ENCODE measurements at places on chromosomes 1 and 21.
A peak's percentile ranks its signal among the peaks of the same experiment; 100 is the strongest.

- DNase-seq = peak; percentile 5
Measured at GRCh38 chr1:234208791-234209190, 164.5 kb upstream of the COA6 start.

DNA sequence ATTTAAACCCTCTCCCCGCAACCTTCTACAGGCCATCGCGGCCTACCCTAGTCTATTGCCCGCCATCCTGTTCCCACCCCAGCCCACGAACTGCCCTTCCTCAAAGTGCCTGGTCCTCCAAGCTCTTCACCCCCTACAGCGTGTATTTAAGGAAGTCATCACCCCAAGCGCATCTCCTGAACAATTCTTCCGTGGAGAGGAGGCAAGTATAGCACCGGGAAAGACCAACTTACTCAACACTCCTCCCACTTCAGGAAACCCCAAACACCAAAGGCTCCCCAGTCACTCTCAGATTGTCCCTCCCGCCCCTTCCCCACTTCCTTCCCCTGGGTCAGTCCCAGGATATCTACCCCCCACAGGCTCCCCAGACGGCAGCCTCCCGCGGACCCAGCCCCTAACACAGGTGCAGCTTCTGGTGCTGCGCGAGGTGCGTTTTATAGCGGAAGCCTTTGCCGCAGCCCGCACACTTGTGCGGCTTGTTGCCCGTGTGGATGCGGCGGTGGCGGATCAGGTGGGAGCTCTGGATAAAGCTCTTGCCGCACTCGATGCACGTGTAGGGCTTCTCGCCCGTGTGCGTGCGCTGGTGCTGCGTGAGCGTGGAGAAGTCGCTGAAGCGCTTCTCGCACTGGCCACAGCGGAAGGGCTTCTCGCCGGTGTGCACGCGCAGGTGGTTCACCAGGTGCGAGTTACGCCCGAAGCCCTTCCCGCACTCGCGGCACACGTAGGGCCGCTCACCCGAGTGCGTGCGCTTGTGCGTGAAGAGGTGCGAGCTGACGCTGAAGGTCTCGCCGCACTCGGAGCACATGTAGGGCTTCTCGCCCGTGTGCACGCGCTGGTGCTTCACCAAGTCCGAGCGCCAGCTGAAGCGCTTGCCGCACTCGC lies 25.5 kb downstream of the ZNF697 start:
- DNase-seq = no peak

- DNase-seq = peak; percentile 97
Measured at GRCh38 chr1:235397733-235398132, 30.5 kb downstream of the TBCE start.

GRCh38 chr1:192557841-192558595 lies 17.6 kb upstream of the RGS1 start:
- peak; percentile 85 for DNase-seq

- no peak for DNase-seq
Measured at GRCh38 chr1:19042675-19043578, 86.5 kb upstream of the IFFO2 start.

DNA sequence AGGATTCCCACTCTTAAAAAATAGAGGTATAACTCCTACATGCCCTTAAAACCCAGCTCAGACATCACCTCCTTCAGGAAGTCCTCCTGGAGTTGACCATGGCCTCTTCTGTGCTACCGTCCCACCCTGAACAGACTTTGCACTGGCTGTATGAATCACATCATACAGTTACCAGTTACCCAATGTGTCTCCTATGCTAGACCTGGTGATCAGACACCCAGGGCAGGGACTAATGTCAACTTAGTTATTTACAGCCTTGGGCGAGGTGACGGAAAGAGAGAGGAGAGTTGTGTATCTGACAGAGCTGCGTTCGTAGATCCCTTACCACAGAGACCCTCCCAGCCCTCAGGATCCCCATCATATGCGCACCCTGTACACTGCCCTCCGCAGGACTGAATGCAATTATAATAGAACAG lies 72.7 kb downstream of the SLC66A1 start:
- no peak for DNase-seq

DNA sequence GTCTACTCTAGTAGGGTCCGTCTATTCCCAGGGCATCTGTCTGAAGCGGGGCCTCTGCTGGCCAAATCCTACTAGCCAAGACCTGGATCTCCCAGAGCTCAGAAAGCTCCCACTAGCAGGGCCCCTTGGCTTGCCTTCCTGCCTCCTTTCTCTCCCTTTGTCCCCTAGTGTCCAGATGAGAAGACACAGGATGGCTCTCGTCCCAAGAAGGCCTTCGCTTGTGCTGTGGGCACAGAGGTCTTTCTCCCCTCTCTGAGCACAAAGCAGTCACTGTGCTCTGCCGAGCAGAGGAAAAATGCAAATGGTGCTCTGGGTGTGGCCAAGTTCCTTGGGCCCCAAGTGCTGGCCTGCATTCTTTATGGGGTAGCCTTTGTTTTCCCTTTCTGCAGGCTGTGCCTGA lies 13.0 kb upstream of the GPR137B start:
- DNase-seq = no peak

GRCh38 chr1:75710832-75711231 lies 13.7 kb upstream of the ACADM start:
- no peak for DNase-seq

GRCh38 chr1:78619032-78619431 lies 1.2 kb upstream of the IFI44L start:
- DNase-seq = no peak

DNA sequence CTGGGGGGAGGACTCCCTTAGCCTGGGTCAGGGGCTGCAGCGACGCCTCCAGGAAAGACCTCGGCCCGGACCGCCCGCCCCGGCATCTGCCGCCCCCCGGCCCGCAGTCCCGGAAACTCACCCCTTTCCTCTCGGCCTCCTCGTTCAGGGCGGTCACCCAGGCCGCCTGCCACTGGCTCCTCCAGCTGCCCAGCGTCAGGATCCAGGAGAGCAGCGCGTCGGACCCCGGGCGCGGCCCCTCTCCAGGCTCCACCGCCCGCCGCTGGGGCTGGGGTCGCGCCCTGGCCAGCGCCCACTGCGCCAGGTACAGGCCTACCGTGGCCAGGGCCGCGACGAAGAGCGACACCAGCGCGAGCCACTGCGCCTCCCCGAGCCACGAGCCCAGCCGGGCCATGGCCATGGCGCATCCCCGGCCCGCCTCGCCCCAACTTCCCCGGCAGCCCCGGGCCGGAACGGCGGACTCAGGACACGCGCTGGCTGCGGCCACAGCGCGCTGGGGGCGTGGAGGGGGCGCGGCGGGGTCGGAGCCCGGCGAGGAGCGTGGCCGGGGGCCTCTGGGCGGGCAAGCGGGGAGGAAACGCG lies 478 bp downstream of the C2CD2 start:
- DNase-seq = no peak

- peak; percentile 56 for DNase-seq
Measured at GRCh38 chr1:24586970-24587820, 31.3 kb downstream of the NCMAP start.

GRCh38 chr1:175820456-175821025 lies 77.1 kb upstream of the TNR start:
- no peak for DNase-seq

DNA sequence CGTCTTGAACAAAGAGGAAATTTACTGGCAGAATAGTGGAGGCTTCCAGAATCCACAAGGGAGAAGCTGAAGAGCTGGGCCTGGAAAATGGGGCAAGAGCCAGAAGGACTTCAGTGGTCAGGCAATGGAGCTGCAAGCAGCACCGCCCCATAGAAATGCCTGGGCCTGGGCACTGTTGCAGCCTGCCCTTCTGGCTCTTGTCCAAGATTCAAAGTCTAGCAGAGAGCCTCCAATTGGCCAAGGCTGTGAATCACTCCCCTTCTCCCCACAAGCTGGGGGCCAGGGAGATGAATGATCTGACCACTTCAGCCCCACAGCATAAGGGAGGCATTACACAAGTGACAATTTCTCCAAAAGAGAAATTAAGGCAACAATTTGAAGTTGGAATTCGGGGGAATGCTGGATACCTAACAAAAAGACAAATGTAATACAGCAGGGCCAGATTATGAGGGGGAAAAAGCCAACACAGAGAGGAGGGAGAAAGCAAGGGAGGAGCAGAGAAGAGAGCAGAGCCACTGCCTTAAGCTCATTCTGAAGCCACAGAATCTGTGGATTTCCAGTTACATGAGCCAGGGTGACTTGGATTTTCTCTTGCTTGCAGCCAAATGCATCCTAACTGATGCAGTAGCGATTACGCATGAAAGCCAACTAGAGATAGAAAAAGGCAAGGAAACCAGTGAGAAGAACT lies 80.3 kb downstream of the LRIG2 start:
- peak; percentile 45 for DNase-seq

- DNase-seq = no peak
Measured at GRCh38 chr21:38474124-38474523, 24.2 kb downstream of the ERG start.

GRCh38 chr1:204858363-204858821 lies 12.3 kb upstream of the NFASC start:
- peak; percentile 18 for DNase-seq

GRCh38 chr1:229883504-229884200 lies 183.4 kb upstream of the GALNT2 start:
- DNase-seq = no peak

- DNase-seq = no peak
Measured at GRCh38 chr1:95659588-95659987, 425.6 kb downstream of the RWDD3 start.

DNA sequence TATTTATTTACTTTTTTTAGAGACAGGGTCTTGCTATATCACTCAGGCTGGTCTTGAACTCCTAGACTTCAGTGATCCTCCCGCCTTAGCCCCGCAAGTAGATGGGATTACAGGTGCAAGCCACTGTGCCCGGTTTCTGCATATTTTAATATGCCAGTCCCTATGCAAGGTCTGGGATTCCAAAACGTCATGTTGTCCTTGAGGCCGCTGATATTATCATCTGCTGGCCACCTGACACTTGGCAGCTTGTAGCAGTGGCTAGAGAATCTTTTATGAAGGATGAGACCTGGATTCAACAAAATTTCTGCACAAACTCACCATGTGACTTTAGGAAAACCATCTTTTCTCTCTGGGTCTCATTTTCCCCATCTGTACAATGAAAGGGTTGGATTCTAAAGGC lies 32.9 kb upstream of the OSBPL9 start:
- DNase-seq = no peak

DNA sequence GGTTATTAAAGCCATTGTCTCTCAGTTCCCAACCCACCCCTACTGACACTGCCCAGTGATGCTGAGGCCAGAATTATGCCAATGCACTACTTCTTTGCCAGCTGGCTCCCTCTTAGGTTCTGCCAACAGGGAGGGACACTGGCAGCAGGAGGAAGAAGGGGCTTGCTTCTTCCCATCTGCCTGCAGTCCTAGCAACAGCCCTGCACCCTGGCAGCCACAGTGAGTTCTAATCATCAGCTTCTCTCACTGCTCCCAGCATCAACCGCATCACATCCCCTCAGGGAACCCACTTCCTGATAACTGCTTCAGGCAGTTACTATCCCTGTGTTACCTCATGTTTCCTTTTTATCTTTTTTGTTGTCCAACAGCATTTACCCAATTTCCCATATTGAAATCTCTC lies 86.2 kb downstream of the UBR4 start:
- no peak for DNase-seq

DNA sequence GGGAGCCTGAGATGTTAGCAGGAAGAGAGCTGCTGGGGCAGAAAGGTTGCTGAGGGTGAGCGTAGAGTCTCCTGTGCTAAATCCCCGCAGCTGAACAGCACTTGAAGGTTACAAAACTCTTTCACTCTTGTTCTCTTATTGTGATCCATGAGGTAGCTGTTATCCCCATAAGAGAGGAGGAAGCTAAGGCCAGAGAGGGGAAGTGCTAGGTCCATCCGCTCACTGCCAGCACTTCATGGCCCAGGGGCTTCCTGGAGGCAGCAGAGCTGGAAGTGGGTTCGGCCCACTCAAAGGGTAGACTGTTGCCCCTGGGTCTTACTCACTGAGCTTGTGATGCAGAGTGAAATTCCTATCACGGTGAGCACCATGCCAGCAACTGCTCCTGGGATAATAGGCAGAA lies 5.6 kb downstream of the TMEM234 start:
- DNase-seq = no peak

DNA sequence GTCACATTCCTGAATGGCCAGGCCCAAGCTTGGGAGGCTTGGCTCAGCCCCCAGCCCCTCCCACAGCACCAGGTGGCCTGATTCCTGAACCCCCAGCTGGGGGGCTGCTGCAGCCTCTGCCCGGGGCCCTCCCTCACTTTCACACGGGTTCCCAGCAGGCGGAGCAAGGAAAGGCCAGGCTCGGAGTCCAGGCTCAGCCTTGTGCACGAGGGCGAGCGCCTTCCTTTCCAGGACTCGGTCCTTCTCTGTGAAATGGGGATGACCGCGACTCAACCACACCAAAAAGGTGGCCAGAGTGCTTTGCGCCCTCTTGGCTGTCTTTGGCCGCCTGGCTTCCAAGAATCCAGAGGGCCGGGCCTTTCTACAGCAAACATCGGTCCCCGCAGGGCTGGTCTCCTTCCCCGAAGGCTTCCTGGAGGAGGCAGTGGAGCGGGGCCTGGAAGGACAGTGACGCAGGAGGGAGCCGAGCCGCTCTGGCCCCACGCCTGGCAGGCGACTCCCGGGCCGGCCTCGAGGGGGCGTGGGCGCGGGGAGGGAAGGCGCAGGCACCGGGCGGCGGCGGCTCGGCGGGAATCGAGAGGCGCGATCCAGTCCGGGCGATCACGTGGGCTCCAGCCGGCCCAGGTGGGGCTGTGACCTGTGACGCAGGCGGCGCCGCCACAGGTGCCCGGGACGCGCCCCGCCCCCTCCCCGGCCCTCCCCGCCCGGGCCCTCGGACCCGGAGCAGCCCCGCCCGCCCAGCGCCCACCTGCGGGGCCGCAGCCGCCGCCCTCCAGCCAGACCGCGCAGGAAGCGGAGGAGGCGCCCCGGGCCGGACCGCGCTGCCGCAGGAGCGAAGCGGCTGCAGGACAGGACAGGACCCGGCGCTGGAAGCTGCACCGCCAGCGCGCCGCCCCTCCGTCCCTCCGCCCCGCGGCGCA lies at the start of gene ARHGEF16:
ARHGEF16 (plus strand) TSS at position 775 of the 920 bp plus-strand sequence. CDS start 8,420 bp downstream, outside the sequence.
- DNase-seq = peak; percentile 12

DNA sequence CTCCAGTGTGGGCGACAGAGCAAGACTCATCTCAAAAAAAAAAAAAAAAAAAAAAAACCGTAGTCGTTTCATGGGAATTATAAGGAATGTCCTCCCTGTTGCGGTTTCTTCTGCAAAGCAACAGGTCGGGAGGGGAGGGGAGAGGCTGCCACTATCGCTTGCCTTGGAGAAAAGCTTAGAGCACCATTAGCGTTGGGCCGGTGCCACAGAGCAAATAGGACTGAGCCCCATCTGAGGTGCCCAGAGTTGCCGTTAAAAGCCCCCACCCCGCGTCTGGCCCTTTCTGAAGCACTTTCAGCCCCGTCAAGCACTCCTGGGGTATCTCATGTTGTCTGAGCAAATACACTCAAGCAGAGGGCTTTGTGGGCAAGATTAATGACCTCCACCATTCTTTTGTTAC lies 2.2 kb downstream of the RIPPLY3 start:
- no peak for DNase-seq

GRCh38 chr1:219138747-219139146 lies 34.9 kb upstream of the LYPLAL1 start:
- DNase-seq = no peak

All from fibroblast of mammary gland (primary cell).